Progenitor cell of endocrine pancreas (in vitro differentiated cells): ENCODE measurements at places on chromosomes 2 and 18. TPM values are rescaled to one million over a fixed set of nuclear protein-coding genes. Genes with fewer than 3 reads are reported as not detected.
A peak's percentile ranks its signal among the peaks of the same experiment; 100 is the strongest.

- DNase-seq: no peak
- H3K4me3 ChIP-seq: no peak overlapping the region
- no peak overlapping the region for H3K27ac ChIP-seq
- H3K4me1 ChIP-seq: no peaks in the 10 kb centered on the region
Measured at GRCh38 chr2:175363699-175364098, 182.2 kb upstream of the ATP5MC3 start.

DNA sequence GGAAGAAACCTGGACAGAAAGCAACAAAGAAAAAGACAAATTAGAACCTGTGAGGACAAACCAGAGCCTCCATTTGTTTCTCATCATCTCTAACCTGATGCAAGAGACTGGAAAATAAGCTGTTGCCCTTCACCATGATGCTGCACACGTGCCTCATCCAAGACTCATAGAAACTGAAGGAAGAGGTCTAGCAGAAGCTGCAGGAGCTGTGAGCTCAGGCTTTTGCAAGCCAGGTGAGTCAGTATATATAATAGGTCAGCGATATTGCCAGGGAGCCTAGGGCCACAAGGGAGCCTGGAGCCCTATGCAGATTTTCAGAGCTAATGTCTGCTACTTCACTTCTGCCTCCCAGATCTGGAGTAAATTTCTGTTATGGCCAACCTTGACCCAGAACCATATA is 163.1 kb downstream of the LNPK start:
- no peaks in the 10 kb centered on the region for H3K27me3 ChIP-seq
- H3K36me3 ChIP-seq: no peaks in the 10 kb centered on the region
- no peak overlapping the region for H3K27ac ChIP-seq
- DNase-seq: no peak
- no peak overlapping the region for H3K4me3 ChIP-seq
- H3K4me1 ChIP-seq: no peaks in the 10 kb centered on the region

- peak; percentile 19 for DNase-seq
- peaks cover 6% of the 10 kb centered on the region for H3K4me1 ChIP-seq
- H3K27me3 ChIP-seq: peaks cover 31% of the 10 kb centered on the region
- no peak overlapping the region for H3K27ac ChIP-seq
- peak overlapping the region; percentile 82 for H3K4me3 ChIP-seq
Measured at GRCh38 chr18:21241301-21242048, 557 bp upstream of the GREB1L start.

GRCh38 chr2:158809816-158810215 is 14.7 kb downstream of the DAPL1 start:
- H3K27ac ChIP-seq: no peak overlapping the region
- peaks cover 8% of the 10 kb centered on the region for H3K27me3 ChIP-seq
- no peak overlapping the region for H3K4me3 ChIP-seq
- DNase-seq: no peak
- H3K36me3 ChIP-seq: no peaks in the 10 kb centered on the region

DNA sequence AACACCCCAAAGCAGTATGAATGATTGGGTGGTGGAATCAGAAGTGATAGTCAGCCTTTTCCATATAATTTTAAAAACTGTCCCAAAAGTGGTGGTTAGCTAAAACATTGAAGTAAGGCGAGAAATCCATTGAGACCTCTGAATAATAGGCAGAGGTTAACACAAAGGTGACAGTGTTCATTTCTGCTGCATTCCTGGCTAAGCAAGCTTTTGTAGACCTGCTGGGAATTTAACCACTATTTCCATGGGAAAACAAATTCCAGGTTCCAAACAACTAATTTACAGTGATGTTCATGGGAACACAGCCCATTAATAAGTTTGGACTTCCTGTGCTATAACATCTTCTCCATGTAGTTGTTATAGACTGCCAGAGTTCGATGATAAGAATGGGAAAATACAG is 6.3 kb upstream of the INO80D start:
- no peak for DNase-seq
- no peak overlapping the region for H3K4me3 ChIP-seq
- H3K4me1 ChIP-seq: peaks cover 4% of the 10 kb centered on the region
- no peaks in the 10 kb centered on the region for H3K27me3 ChIP-seq
- no peak overlapping the region for H3K27ac ChIP-seq
- peaks cover 5% of the 10 kb centered on the region for H3K36me3 ChIP-seq

DNA sequence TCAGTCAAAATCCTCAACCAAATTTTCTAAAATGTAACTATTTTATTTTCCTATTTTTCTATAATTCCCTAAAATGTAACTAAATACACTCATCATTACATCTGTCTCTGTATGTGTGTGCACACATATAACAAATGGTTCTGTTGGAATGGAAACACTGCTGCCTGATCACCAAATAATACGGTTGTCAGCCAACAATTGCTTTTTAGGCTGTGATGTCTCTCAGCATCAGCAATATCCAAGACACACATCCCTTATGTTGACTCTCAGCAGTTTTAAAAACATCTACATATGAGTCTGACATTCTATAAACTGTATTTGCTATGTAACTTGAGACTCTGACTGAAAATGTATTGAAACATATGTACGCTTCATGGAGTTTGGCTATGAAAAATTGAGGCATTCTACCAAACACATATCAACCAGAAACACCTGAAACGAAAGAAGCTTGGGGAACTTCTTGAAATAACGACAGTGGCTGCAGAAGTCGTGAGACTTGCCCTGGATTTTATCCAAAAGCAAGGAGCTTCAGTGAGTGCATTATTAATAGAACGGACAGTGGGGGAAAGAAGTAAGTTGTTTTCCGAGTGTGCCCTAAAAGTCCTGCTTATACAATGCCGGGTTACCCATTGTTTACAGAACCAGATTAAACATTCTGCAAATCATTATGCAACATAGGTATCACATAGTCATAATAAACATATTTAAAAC is 110.2 kb upstream of the ITGB6 start:
- peaks cover 4% of the 10 kb centered on the region for H3K4me1 ChIP-seq
- H3K27ac ChIP-seq: peak overlapping the region; percentile 14
- H3K4me3 ChIP-seq: no peak overlapping the region
- H3K36me3 ChIP-seq: peaks cover 6% of the 10 kb centered on the region
- DNase-seq: no peak

GRCh38 chr18:23504720-23505119 is 1.4 kb downstream of the RMC1 start:
- H3K27ac ChIP-seq: peak overlapping the region; percentile 89
- H3K4me3 ChIP-seq: peak overlapping the region; percentile 93
- H3K27me3 ChIP-seq: peaks cover 4% of the 10 kb centered on the region
- peaks cover 10% of the 10 kb centered on the region for H3K36me3 ChIP-seq

- no peak overlapping the region for H3K27ac ChIP-seq
- DNase-seq: no peak
- no peaks in the 10 kb centered on the region for H3K36me3 ChIP-seq
- H3K4me3 ChIP-seq: no peak overlapping the region
- H3K27me3 ChIP-seq: peaks cover 25% of the 10 kb centered on the region
Measured at GRCh38 chr18:78753240-78753639, 226.4 kb upstream of the SALL3 start.

- H3K4me1 ChIP-seq: peaks cover 23% of the 10 kb centered on the region
- no peak overlapping the region for H3K4me3 ChIP-seq
- no peaks in the 10 kb centered on the region for H3K36me3 ChIP-seq
- H3K27me3 ChIP-seq: peaks cover 4% of the 10 kb centered on the region
Measured at GRCh38 chr2:77018219-77018618, 504.0 kb downstream of the LRRTM4 start.

The C2orf92 gene
- 15.9 and 17.4 TPM in 2 replicates for total RNA-seq

The KCNF1 gene
- total RNA-seq: 0.55 and 0.71 TPM in 2 replicates

The ZNF521 gene
- total RNA-seq: 39.1 and 41.4 TPM in 2 replicates

The RGPD4 gene
- total RNA-seq: 0.11 TPM in 1 of 2 replicates, not detected in the other

The HTR2B gene
- total RNA-seq: not detected in 2 replicates

The CEBPZOS gene
- 0.84 and 1.0 TPM in 2 replicates for total RNA-seq

The FOSL2 gene
- 38.4 and 42.5 TPM in 2 replicates for total RNA-seq
